ENCODE measurements at places on chromosomes 12 and 14. TPM values are rescaled to one million over a fixed set of nuclear protein-coding genes. Genes with fewer than 3 reads are reported as not detected.

GRCh38 chr14:34383839-34384238 is 78.2 kb downstream of the SPTSSA start:
- DNase-seq, result no peak

The KRT77 gene
- total RNA-seq, result not detected

- no peak for DNase-seq
Observed at GRCh38 chr12:10457760-10458159, 4.6 kb upstream of the KLRC1 start.

DNA sequence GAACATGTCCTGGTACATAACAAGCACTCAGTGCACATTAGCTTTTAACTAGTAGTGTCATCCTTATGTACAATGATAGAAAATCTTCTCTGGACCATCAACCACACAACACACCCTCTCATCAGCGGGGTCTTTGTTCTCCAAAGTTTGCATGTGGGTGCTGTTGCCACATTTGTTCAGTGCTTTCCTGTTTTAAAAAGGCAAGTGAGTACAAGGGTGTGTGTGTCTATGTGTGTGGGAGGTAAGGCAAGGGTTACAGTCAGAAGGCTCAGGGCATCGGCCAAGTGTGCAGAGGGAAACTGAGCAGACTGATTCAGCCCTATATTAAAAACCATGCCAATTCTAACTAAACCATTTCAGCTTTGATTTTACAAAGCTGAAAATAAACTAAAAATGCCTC is 17.9 kb downstream of the KRT76 start:
- DNase-seq, result no peak

GRCh38 chr14:31441273-31442111 is 15.8 kb downstream of the DTD2 start:
- DNase-seq, result no peak
